Spleen (tissue), 13 donors: ENCODE measurements at places on chromosomes 6 and 20.
A peak's percentile ranks its signal among the peaks of the same experiment; 100 is the strongest.

- DNase-seq, result peak; percentile 65
These were observed 123.2 kb downstream of the DLL1 start for GRCh38 chr6:170167657-170168159.

DNA sequence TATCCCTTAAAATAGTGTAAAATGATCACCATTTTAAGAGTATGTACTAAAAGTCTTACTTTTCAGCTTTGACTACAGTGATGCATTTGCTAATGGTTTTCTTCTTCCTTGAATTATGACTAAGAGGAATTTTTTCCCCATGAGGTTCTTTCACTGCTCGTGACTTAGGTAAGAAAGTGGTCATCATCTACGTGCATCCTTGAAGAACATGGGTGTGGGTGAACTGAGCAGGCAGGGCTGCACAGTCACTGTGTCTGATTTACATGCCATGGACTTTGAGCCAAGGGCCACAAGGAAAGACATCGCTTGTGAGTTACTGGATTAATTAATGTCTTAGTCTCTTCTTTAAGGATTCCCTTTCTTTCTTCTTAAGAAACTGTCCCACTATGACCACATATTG, 33.3 kb downstream of the NQO2 start:
- DNase-seq, result no peak

GRCh38 chr6:155443168-155443567, 12.5 kb downstream of the NOX3 start:
- DNase-seq, result no peak

GRCh38 chr6:42387336-42387735, 64.4 kb downstream of the TRERF1 start:
- no peak for DNase-seq

GRCh38 chr20:46007671-46008070, 1.0 kb upstream of the MMP9 start:
- DNase-seq, result no peak

DNA sequence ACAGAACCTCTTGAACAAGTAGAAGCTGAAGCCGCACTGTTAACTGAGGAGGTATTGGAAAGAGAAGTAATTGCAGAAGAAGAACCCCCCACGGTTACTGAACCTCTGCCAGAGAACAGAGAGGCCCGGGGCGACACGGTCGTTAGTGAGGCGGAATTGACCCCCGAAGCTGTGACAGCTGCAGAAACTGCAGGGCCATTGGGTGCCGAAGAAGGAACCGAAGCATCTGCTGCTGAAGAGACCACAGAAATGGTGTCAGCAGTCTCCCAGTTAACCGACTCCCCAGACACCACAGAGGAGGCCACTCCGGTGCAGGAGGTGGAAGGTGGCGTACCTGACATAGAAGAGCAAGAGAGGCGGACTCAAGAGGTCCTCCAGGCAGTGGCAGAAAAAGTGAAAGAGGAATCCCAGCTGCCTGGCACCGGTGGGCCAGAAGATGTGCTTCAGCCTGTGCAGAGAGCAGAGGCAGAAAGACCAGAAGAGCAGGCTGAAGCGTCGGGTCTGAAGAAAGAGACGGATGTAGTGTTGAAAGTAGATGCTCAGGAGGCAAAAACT, 40.1 kb downstream of the ZBTB2 start:
- no peak for DNase-seq

- DNase-seq, result no peak
These were observed 28.4 kb upstream of the LY86 start for GRCh38 chr6:6559994-6560570.

- DNase-seq, result peak; percentile 5
These were observed 38.5 kb downstream of the CPXM1 start for GRCh38 chr20:2761885-2762284.

- DNase-seq, result no peak
These were observed 183.6 kb downstream of the PRL start for GRCh38 chr6:22113026-22113766.

- DNase-seq, result no peak
These were observed 155.8 kb downstream of the TSHZ2 start for GRCh38 chr20:53128004-53128403.

- no peak for DNase-seq
These were observed 62.7 kb downstream of the FYN start for GRCh38 chr6:111810294-111811131.

DNA sequence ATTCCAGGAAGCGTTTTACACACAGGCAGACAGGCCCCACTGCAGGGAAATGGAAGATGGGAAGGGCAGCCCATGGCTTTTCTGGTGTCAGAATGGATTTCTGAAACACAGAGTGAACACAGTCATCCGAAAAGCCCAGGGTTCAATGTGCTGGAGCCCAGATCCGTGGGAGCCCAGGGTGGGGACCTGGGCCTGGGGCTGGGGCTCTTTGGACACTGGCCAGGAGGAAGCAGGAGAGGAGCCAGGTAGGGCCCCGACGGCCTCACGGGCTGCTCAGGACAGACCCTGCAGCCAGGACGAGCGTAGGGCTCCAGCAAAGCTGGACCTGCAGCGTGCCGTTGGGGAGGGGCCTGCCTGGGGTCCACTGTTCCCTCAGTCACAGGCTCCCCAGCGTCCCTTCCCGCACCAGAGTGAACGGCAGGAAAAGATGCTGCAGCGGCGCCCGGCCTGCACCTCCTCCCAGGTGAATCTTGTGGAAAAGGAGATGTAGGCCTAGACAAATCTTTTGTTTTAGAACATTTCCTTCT, 24.3 kb upstream of the LSM14B start:
- DNase-seq, result no peak

GRCh38 chr6:2594868-2595267, 155.9 kb downstream of the MYLK4 start:
- DNase-seq, result no peak

- DNase-seq, result no peak
These were observed at the start of gene PKIG for GRCh38 chr20:44582311-44583025. TSS of gene PKIG (plus strand) at chr20:44582579. CDS start at chr20:44614557, 31,978 bp downstream.

DNA sequence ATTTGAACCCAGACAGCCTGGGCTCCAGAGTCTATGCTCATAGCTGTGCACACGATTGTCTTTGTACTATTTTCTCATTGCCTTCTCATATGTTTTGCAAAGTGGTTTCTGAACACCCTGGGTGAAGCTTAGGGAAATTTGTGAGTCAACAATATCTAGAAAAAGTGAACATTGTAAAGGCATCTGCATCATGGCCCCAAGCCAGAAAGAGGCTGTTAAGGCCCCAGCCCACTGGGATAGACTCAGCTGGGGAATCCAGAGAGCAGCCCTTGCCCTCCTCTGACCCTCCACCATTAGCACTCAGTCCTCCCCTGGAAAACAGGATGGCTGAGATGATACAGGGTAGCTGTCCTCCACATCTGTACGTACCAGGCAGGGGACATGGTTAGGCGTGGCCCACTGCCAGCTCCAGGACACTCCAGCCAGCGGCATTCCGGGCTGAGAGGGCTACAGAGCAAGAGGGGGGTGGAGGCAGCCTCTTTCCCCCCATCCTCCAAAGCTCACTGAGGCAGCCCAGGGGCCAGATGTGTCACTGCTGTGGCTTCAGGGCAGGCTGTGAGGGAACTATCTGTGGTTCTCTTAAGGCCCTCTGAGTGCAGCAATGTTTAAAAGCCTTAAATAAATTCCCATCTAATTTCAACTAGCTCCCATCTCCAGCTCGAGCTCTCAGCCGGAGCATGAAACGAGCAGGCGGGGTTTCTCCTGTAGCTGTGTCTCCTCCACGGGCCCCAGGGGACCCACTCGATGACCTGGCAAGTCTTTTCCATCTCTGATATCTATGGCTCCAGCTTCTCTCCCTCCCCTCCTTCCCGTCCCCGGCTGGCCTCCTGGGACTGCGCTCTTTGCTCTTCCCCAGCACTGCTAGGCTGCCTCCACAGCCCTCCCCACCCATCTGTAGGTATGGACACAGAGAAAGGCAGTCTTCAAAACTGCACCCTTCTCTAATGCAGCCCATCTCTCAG, 209.4 kb upstream of the LRFN2 start:
- no peak for DNase-seq

- DNase-seq, result no peak
These were observed 117.6 kb upstream of the ADGRF1 start for GRCh38 chr6:47159763-47160162.

GRCh38 chr6:40986364-40986763, 52.7 kb downstream of the UNC5CL start:
- DNase-seq, result no peak

DNA sequence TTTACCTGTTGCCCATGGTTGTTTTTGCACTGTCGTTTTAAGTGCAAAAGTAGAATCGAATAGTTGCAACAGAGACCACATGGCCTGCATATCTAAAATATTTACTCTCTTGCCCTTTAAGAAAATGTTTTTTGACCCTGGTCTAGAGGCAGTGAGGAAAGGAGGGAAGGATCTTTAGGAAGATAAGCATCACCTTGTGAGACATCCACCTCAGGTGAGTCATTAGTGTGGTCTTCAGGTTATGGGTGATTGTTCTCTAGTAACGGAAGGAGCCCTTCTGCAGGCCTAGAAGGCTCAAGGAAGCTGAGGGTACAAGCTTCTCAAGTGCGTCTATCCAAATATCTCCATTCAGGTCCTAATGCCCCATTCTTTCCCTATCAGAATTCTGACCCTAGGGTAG, 6.6 kb upstream of the RAB44 start:
- DNase-seq, result no peak

DNA sequence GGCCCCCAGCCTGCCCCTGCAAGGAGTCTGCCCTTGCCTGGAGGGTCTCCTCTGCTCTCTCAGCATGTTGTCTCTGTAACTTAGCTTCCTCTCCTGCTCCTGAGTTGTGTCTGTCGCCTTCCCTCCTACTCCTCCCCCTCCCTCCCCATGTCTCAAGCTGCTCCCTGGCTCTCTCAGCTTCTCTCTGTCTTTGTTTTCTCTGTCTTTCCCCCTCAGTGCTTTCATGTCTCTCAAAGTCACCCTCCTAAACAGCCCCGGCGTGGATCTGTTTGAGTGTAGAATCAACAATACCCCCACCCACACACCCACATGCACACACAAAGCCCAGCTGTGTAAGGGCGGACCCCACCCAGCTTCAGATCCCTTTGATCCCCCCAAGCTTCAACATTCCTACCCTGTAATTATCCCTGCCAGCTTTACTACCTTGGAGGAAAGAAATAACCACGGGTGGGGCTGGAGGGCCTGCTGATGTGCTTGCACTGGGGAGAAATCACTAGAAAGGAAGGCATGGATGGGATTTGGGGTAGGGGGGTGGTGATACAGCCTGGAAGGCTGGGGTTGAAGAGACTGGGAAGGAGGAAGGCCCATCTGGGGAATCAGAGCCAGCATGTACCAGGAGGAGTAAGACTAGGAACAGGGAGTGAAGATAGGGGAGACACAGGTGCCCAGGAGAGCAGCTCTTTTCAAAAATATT, 1.0 kb upstream of the LY6G6D start:
- DNase-seq, result no peak

DNA sequence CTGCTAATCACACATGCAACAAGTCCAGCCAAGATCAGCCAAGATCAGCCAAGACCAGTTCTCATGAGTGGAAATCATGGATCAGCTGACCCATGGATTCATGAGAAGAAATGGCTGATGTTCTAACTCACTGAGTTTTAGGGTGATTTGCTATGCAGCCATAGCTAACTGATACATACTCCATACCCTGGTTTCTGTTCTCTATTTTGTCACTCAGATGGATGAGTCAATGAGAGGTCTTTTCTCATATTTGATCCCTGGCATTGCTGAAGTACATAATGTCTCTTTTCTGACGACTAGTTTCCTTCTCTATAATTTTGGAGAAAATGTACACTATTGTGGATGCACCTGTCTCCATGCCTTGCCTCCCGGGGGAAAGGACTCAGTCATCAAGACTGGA, 118.4 kb upstream of the LY86 start:
- DNase-seq, result no peak

DNA sequence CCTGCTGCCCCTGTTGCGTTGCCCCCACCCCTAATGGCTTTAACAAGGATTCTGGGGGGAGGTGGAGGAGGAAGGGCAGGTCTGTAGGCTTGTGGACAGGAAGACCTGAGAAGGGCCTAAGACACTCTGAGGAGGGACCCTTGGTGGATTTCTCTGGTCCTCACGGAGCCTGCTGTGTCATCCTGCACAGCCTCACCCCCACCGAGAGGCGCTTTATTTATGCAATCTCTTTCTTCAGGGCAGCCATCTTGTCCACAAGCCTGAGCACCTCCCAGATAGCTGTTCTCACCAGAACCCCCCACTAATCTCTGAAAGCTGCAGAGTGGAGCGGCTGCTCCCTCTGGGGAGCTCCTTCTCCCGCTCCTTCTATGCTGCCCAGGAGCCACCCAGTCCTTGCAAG, 59.3 kb upstream of the MLN start:
- DNase-seq, result no peak
